IPS-NIHi11 (cell line): ENCODE measurements at places on chromosomes 4 and X.

DNA sequence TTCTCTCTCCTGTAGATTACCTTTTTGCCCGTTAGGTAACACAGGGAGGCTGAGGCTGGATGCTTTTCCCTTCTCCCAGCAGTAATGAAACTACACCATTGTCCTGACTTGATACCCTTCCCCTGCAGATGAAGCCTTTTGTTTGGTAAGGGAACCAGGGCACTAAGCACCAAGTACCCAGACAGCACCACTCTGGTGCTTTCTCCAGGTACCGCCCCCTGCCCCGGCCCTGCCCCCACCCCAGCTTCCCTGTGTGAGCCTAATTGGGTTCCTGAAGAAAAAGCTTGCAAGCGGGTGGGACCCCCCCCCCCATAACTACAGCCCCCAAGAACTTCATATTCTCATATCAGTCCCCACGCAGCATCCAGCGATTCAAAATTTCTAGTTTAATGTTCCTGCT is 79.8 kb downstream of the JADE3 start:
- no peak for DNase-seq

DNA sequence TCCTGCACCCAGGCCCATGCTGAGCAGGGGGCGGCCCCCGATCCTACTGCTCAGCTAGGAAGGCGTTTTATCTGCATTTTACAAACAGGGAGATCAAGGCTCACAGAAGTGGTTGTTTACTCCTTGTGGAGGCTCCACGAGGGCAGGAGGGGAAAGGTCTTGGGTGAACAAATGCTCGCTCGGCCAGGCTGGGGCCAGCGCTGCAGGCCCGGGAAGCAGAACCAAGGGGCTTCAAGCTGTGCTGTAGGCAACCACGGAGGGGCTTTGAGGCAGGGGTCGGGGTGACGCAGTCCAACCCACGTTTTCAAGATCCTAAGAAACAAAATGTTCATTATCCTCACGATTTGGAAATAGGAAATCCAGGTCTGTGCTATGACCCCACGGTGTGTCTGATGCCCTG is 125.8 kb downstream of the HMX1 start:
- DNase-seq = no peak

DNA sequence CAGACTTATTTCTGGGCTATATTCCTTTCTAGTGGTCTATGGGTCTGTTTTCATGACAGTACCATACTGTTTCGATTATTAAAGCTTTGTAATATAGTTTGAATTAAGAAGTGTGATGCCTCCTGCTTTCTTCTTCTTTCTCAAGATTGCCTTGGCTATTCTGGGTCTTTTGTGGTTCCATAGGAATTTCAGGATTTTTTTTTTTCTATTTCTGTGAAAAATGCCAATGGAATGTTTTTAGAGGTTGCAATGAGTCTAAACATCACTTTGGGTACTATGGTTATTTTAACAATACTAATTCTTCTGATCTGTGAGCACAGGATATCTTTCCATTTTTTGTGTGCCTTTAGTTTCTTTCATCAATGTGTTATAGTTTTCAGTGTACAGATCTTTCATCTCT is 204.3 kb upstream of the HCCS start:
- no peak for DNase-seq

- DNase-seq = no peak
These were observed 75.5 kb downstream of the PABPC4L start for GRCh38 chr4:134126000-134126560.

DNA sequence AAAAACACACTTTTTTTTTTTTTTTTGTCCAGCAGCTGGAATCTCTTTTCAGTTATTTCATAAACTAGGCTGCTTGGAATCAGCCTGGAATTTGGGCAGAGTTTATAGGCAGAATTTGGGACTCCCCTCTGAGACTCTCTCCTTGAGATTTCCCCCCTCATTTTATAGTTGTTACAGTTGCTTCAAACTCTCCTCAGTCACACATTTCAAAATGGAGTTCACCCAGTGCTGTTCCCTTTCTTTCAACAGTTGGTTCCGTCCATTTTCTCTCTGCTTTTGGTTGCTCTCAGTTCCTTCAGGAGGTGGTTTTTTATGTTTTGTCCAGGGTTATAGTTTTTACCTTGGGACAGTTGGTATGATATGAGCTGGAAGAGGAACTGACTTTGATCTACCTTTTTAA is 27.5 kb downstream of the NSD2 start:
- no peak for DNase-seq
